ENCODE measurements at places on chromosomes 11 and 22.

DNA sequence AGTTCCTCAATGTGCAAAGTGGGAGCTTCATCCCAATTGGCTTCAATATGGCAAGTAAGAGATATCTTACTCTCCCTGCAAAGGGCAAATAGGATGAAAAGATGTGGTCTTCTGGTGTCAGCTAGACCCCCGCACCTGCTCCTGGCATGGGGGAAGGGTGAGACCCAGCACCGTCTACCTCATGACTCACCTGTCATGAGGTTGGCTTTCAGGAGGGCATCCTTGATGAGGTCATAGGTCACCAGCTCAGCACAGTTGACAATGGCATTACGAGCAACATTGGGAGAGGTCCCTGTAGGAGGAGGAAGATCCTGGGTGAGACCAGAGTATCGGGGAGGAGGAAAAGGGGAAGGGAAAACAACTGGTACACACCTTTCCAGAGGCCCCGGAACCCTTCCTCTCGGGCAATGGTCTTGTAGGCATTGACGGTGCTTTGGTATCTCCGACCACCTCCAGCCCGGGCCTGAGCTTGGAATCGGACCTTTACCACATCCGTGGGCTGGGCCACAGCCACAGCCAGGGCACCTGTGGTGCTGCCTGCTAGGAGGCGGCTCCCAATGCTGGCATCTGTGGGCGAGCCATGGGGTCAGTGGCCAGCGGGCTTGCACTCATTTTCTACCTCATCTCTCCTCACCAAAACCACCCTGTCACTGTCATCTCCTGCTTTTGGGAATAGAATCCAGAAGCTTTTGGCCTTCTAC, 6.0 kb downstream of the UCP2 start:
- DNase-seq = no peak

DNA sequence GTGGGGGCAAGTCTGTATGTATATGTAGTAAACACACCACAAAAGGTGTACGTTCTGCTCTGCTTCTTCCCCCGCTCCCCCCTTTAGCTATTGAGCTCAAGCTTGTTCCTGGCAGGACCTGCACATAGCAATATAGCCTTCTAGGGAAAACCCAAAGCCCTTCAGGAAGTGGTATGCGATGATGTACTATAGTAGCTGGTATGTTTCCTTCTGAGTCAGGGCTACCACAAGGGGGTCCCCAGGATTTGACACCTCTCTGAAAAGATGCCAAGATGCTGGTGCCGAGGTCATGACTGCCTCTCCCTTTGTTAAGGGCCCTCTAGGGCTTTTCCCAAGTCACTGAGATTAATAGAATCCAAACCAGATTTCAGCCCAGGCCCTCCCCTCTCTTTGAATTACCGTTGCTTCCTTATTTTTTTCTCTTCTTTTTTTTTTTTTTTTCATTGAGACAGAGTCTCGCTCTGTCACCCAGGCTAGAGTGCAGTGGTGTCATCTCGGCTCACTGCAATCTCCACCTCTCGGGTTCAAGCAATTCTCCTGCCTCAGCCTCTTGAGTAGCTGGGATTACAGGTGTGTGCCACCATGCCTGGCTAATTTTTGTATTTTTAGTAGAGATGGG, 268.4 kb downstream of the ETS1 start:
- peak; percentile 43 for DNase-seq

GRCh38 chr22:38327805-38328204, 10.6 kb upstream of the CSNK1E start:
- DNase-seq = no peak

GRCh38 chr11:71305041-71305440, 52.7 kb upstream of the SHANK2 start:
- no peak for DNase-seq

DNA sequence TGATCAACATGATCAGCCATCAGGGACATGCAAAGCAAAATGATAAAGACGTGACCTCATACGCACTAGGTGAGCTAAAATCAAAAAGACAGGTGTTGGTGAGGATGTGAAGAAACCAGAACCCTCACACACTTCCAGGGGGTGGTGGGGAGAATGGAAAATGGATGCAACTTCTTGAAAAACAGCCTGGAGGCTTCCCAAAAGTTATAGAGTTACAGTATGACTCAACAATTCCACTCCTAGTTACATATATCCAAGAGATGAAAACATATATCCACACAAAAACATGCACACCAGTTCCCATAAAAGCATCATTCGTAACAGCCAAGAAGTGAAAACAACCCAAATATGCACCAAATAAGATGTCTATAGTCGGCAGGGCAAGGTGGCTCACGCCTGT, 42.1 kb upstream of the APLNR start:
- no peak for DNase-seq

DNA sequence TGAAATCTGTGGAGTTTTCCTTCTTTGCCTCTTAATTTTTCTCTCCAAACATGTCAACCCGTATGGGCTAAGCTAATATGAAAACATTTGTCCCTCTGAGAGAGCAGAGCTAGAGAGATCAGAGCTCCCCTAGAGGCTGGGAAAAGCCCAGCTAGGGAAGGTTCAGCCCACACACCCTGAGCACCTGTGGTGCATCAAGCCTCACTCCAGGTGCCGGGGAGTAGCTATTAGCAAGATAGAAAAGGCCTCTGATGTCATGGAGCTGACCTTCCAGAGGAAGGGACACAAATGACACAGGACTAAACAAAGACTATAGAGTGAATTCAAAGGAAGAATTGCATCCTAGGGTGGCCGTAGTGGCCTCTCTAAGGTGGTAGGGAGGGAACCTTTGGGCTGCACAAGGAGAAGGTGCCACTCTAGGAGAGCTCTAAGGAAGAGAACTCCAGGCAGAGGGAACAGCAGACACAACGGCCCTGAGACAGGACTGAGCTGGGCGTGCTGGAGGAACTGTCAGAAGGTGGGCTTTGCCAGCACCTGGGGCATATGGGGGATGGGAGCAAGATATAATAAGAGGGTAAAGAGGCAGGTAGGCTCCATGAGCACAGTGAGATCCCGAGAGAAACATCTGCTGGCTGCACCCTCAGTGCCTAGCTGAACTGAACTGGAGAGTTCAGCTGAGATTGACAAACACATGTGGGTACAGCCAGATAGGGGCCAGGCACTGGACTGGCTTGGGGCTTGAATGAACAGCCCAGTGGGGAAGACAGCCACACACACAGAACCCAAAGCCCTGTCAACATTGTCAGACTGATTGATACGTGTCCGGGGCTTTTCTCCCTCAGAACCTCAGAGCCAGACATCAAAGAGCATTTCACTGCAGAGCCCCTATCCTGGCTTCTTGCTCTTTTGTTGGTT, 65.5 kb upstream of the DRD2 start:
- no peak for DNase-seq

DNA sequence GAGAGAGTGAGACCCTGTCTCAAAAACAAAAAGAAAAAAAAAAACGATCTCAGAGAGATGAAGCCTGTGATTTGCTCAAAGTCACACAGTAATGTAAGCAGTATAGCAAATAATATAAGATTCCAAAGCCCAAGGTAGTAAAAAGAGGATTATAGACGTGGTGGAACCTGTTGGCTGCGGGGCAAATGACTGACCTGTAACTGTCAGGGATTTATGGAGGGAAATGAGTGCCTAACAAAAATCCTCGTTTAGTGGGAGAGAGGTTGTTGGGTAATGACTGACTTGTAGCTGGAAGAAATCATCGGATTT, 723 bp upstream of the CLP1 start:
- DNase-seq = no peak

- no peak for DNase-seq
Observed at GRCh38 chr11:117836077-117836960, 11.8 kb upstream of the FXYD2 start.

- no peak for DNase-seq
Observed at GRCh38 chr11:9020916-9021315, 17.1 kb upstream of the NRIP3 start.

- DNase-seq = no peak
Observed at GRCh38 chr11:114318361-114318760, 22.2 kb downstream of the NNMT start.

DNA sequence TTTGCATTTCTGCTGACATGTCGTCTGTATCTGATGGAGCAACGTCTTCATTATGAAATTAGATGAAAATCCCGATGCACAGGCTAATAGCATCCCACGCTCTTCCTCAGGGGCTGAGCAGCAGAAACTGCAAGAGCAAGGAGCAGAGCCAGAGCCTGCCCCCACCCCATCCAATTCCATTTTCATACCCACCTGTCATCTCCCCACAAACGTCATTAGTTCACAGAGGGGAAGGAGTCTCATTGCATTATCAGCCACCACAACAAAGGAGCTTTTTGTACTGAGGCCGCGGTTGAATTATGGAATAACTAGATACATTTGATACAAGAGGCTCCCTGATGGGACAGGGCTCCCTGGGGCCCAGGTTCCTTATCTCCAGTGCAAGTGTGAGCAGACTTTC, 515.0 kb downstream of the NTM start:
- DNase-seq = no peak

GRCh38 chr11:63608353-63609345, 5.6 kb downstream of the PLAAT3 start:
- no peak for DNase-seq

DNA sequence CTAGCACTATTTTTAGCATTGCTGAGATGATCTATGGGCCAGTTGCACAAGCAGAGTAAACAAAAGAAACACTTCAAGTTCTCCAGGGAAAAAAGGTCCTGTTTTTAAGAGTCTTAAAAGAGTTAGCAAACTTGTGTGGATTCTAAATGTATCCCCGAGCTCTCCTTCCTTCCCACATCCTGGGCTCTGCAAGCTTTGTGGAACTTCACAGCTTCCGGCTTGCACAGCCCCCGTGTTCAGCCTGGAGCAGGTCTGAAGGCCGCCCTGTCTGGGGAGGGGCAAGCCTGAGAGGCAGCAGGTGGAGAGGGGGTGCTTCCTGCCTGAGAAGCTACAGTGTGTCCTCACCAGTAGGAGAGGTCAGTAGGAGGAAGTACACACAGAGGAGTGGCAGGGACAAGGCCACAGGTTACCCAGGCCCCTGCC, 35.1 kb upstream of the SUSD2 start:
- DNase-seq = no peak

- DNase-seq = no peak
Observed at GRCh38 chr22:24466716-24467328, 28.3 kb upstream of the UPB1 start.

DNA sequence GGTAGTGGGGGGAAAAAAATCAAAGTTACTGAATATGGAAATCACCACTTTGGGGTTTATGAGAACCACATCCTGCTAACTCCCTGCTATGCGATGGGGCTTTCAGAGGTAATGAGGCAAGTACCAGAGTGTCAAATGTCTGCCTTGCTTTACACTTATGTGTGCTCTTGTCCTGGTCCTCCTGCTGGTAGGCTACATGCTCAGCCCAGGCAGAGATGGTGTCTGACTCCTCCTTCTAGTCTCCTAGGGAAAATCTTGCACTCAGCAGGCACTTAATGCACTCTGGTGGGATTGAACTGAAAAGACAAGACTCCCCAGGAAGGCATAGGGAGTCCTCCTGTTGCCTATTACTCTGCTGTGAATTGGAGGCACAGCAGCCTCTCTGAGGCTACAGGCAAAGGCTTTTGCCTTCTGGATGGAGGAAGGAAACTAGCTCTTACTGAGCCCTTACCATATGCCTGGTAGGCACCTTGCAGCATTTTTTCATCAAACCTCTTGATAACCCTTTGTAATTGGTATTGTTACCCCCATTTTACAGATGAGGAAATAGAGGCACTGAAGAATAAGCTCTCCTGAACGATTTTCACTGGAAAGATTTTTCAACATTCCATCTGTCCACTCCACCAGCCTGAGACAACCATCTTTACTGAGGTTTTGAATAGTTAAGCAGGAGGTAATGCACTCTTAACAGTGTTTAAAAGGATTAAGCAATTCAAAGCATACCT, 132.1 kb upstream of the PAX6 start:
- no peak for DNase-seq

DNA sequence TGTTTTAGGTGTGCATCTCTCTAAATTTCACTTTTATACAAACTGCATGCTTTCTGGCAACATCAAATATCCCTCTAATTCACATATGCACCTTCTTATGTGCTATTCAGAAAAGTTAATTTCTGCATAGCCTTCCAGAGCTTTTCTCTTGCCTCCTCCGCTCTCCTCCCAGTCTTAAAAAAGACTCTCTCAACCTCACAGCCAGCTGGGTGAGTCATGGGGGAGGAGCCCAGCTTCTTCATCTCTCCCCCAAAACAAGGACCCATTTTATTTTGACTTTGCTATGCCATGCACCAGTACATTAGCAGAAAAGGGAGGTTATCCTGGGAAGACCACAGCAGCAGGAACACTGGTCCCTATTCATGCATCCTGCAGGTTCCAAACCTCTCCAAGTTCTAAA, 234.4 kb downstream of the KCNA4 start:
- no peak for DNase-seq

GRCh38 chr11:79165908-79166307, 274.9 kb downstream of the TENM4 start:
- no peak for DNase-seq

DNA sequence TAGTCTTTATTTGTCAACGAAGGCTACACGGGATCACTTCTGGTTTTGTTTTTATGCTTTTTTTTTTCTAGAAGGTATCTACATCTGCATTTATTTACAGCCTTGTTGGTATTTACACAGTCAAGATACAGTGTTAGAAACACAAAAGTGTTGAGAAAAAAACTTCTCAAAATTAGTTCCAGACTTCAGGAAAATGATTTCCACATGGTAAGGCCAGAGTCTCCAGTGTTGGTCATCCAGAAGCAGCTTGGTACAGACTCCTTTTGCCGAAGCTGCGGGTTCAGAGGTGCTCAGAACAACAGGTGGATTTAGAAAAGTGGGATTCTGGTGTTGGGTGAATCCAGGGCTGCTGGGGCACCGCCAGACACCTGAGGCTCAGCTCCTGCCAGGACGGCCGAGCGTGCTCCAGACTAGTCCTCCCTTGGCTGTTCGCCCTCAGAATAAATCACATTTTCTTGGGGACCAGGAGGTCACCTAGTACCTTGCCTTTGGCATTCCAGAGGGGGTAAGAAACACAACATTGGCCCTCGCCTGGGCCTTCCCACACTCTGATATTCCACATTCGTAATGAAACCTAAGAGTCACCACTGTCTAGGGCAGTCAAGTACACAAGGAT, 78.7 kb upstream of the NARS2 start:
- no peak for DNase-seq

DNA sequence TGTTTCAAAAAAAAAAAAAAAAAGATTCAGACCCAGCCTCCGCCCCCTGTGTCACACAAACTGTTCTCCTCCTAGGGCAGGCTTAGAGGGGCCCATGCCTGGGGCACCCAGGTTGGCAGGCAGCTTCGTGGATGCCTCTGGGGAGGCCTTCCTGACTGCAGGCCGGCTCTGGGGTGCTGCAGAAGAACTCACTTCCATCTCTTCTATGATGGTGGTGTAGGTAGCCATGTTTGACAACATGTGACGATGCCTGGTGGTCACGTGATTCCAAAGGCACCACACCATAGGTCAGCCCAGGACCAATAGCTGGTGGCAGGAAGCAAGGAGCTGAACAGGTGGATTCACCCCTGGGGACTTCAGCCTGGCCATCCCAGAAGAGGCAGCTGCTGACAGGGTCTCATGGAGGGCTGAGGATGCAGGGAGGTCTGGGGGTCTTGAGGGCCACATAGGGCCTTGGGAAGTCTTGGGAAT, 24.1 kb upstream of the CELSR1 start:
- DNase-seq = no peak
